Iris pigment epithelial cell (primary cell): ENCODE measurements at places on chromosomes 1 and 21.

DNA sequence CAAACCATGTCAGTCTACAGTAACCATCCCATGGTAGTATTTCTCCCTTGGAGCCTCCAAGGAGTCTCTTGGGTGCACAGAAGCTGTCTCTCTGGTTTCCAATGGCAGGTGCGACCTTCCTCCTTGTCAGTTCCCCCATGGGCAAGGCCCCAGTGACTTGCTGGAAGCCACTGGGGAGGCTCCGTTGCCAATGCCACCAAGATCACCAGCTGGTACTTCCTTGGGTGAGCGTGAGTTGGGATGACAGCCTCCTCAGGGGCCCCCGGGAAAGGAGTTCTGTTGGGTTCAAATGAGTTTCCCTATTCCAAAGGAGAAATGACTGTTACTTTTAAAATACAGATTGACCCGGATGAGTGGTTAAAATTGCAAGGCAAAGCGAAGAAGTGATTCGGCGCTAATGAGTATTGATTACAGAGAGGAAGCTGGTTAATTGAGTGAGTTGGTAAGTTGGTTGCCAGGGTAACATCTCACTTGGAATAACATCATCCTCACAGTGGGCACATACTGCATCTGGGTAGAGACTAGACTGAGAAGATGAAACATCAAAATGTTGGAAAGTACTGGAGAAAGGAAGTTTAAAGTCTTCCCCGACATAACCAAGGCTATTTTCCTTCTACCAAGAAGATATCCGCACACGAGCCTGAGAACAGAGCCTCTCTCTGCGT is 53.0 kb upstream of the LAPTM5 start:
- DNase-seq: no peak

DNA sequence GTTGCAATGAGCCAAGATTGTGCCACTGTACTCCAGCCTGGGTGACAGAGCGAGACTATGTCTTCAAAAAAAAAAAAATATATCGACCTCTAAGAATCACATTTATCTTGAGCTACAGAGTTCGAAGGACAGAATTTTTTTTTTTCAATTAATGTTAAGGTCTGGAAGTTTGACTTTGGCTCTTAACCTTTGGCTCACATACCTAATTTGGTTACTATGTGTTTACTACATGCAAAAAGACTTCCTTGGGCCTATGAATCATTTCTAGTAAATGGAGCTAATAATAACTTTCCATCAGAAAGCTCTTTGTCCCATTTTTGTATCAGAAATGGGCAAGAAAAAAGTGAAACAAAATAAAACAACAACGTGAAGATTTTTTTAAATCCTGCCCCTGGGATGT is 351.2 kb downstream of the SMYD3 start:
- no peak for DNase-seq

DNA sequence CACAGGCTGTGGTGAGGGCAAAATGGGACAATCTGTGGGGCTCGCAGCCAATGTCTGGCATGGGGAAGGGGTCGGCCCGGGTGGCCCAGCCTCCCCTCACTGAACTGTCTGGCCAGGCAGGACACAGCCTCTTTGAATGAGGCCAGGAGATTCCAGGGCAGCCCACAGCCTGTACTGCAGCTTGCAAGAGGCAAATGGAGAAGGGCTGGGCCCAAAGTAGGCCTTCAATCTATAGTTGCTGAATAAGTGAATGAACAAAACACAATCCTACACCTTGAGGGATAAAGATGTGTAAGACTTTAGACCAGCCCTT is 23.2 kb downstream of the SLC27A3 start:
- no peak for DNase-seq

DNA sequence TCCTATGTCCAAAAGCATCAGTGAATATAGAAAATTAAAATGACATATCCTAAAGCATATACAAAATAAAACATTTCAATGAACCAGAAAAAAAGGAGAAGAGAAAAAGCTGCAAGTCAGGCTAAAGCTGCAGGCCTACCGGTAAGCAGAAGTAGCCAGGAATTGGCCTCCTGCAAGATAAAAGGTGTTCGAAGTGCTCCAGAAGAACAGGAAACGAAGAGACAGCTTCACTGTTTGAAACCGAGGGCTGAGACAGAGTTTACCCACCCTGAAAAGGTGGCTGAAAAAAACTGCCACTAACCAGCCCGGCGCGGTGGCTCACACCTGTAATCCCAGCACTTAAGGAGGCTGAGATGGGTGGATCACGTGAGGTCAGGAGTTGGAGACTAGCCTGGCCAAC is 37.4 kb downstream of the NSL1 start:
- DNase-seq: no peak

GRCh38 chr21:33185852-33186251 is 43.9 kb upstream of the IFNAR2 start:
- no peak for DNase-seq

DNA sequence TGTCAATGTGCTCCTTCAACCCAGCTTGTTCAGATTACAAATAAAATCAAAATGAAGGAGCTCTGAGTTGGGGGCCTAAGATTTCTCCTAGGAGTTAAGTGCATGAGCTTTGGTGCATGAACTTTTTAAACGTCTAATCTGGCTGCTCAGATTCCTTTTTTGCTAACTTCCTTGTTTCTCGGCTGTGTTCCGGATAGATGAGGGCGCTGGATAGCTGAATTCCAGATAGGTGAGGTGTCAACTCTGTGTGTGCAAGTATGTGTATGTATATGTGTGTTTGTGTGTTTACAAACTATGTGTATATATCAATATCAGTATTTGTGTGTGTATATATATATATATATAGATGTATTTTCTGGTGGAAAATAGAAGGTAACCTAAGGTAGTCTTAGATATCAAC is 37.5 kb upstream of the RCAN3 start:
- no peak for DNase-seq

DNA sequence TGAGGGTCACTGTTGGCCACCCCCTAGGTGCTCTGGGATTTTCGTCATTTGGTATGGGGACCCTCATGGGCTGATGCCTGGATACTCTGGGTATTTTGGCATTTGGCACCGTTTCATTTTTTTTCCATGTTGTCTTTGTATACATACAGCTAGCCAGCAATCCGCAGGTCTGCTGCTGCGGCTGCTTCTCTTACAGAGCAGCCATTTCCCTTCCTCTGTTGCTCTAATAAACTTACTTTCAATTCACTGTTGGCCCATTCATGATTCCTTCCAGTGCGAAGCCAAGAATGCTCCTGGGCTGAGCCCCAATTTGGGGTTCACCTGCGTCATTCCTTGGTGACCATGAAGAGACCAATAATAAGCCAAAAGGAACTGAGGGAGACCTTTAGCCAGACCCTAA is 21.5 kb downstream of the GON4L start:
- no peak for DNase-seq

- peak; percentile 94 for DNase-seq
Measured at GRCh38 chr1:211551638-211552460, 27.1 kb downstream of the SLC30A1 start.

DNA sequence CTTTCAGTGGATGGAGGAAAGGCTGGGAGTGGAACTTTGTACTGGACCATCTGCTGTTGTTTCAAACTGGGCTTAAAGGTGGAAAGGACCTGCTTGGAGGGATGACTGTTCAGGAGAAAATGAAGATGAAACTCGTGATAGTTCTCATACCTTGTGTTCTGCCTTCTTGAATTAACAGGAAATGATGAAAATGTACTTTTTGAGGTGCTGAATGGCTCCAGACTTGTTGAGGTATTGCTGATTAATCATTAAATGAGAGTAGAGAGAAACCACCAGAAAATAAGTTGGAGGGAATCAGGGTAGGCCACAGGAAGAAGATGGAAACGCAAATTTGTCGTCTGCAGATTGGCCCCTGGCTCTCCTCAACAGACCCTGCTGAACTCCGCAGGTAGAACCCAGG is 26.2 kb upstream of the ZNF436 start:
- DNase-seq: no peak

- DNase-seq: no peak
Measured at GRCh38 chr21:40505681-40506080, 341.3 kb downstream of the DSCAM start.

DNA sequence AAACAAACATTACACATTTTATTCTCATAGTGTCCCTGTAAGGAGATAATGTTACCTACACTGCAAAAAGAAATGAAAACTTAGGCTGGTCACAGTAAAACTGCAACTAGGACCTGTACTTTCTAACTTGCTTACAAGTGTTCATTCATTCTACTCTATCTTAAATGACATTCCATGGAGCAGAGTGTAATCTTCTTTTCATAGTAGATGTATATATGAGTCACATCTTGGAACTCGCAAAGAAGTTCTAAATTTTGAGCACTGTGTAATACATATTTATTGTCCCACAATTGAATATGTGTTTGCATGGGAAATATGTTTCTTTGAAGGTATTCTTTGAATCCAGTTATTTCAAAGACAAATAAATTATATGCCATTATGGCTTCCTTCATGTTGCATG is 1258.5 kb upstream of the ADGRL2 start:
- peak; percentile 16 for DNase-seq

DNA sequence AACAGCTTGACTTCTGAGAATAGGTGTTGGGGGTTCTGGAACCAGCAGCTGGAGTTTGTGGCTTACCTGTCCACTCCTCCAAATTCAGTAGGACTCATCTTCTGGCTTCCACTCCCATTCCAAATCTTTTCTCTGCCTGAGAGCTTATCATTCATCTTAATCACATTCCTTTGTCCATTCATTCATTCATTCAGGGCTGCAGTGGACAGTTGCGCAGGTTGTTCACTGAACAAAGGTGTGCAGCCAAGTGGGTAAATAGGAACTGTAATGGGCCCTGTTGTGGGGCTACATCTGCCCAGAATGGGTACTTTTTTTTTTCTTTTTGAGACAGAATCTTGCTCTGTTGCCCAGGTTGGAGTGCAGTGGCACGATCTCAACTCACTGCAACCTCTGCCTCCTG is 3.4 kb upstream of the HSPG2 start:
- DNase-seq: no peak

- peak; percentile 86 for DNase-seq
Measured at GRCh38 chr1:6795661-6796060, 10.4 kb downstream of the CAMTA1 start.

DNA sequence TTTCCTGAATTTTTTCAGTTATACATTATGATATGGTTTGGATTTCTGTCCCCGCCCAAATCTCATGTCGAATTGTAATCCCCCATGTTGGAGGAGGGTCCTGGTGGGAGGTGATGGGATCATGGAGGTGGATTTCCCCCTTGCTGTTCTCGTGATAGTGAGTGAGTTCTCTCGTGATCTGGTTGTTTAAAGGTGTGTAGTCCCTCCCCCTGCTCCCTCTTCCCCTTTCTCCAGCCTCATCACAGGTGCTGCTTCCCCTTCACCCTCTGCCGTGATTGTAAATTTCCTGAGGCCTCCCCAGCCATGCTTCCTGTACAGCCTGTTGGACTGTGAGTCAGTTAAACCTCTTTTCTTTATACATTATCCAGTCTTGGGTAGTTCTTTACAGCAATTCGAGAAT is 93.2 kb upstream of the HNRNPU start:
- DNase-seq: no peak

DNA sequence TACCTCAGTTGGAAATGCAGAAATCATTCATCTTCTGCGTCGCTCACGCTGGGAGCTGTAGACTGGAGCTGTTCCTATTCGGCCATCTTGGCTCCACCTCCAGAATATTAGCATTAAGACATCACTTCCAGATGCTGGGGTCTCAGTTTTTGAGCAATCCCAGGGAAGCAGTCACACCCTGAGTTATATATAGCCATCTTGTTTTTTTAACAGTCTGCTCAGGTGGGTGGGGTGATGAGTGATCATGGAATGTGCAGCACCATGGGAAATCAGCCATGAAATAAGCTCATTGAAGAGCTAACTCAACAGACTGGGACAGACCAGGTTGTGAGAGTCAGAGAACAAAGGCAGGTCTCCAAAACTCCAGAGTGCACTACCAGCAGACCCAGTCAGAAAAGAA is 27.0 kb upstream of the HMGB4 start:
- DNase-seq: no peak

DNA sequence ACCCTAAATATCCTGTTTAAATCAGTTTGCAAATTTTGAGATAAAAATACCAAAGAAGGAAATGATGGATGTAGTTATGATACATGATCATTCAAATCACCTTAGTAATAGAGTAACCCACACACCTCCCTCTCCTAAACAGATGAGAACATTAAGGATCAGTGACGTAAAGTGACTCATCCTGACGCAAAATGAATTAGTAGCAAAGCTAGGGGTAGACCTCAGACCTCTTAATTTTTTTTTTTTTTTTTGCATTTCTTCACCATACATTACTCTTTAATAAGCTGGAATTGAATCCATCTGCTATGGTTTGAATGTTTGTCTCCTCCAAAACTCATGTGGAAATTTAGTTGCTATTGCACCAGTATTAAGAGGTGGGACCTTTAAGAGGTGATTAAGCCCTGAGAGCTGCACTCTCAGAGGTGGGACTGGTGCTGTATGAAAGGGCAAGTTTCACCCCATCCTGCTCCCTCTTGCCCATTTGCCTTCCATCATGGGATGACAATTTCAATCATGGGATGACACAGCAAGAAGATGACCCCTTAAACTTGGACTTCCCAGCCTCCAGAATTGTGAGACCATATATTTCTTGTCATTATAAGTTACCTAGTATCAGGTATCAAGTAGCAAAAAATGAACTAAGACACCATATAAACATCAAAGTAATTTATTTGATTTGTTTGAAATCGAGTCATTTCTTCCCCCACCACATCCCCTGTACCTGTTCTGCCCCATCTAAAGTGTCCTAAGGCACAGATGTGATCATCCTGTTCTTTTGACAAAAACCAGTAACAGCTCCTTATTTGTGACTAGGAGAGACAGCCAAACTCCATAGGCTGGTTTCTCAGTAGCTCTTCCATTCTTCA is 114.6 kb upstream of the DUSP10 start:
- peak; percentile 54 for DNase-seq

- DNase-seq: no peak
Measured at GRCh38 chr1:3762151-3762872, 10.1 kb downstream of the CCDC27 start.

- DNase-seq: no peak
Measured at GRCh38 chr1:165117482-165117881, 239.0 kb downstream of the LMX1A start.

DNA sequence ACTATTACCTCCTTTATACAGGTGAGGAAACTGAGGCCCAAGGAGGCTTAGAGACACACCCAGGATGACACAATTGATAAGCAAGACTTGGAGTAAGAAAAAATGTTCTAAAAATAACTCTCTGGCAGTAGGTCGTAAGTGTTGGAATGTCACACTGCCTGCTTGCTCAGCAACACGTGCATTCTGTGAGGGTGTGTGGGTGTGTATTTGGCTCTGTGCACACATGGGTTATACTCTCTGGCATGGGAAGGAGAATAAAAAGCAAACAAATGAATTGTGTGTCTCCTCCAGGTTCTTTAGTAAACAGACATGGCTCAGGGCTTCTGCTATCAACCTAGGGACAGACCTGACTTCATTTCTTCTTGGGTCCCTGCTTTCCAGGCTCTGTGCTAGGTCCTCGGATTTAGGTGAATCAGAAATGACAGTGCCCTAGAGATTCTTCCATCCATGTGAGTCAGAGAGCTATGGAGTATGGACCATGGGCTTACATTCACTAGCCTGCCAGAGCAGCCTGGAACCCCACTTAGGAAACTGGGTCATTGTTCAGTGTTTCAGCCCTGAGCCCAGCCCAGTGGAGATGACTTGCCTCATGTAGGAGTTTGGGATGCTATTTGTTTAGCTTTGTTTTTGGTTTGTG is 72.4 kb downstream of the ELAVL4 start:
- peak; percentile 1 for DNase-seq

GRCh38 chr21:36806103-36806502 is 107.2 kb downstream of the SIM2 start:
- DNase-seq: no peak

GRCh38 chr1:167555971-167556714 is 2.6 kb upstream of the CREG1 start:
- DNase-seq: peak; percentile 69
